GDM1 (cell line): ENCODE measurements at places on chromosomes 5 and 9.
A peak's percentile ranks its signal among the peaks of the same experiment; 100 is the strongest.

- peak; percentile 60 for DNase-seq
These were observed 753 bp downstream of the FANCC start for GRCh38 chr9:95316794-95317118.

DNA sequence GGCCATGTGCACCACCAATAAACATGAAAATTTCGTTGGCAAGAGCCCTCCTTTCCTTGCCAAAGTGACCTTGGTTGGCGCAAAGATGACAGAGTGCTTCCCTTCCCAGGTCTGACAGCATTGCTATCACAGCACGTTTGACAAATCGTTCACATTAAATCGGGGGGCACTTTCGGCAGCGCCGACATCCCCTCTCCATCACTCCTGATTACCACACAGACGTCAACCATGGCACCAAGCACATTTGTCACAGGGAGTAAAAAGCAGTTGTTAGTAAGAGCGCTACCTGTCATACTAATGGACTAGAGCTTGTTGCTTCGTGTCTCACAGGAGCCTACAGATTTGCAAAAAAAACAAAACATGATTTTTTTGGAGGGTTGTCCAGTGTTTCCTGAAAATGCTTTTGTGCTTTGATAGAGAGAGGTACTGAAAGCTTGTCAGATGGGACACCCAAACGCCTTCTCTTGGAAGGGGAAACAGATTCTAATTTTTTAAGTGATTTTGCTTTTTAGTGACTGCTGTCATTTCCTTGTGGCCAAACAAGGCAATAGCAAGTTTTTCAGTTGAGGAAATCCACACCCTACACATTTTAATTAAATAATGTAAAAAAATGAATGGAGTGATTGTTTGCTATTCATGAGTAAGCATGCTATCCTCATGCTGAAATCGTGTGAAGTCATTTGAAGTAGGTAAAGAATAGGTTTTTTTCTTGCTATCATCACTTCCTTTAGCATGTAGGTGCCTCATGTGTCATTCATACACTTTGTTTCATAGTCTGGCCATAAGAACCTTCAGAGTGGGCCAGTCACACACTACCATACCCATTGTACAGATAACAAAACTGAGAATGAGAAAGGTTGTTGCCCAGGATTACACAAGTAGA is 682.8 kb upstream of the WWC1 start:
- no peak for DNase-seq

GRCh38 chr9:84139296-84140070 is 158.9 kb downstream of the RMI1 start:
- no peak for DNase-seq

DNA sequence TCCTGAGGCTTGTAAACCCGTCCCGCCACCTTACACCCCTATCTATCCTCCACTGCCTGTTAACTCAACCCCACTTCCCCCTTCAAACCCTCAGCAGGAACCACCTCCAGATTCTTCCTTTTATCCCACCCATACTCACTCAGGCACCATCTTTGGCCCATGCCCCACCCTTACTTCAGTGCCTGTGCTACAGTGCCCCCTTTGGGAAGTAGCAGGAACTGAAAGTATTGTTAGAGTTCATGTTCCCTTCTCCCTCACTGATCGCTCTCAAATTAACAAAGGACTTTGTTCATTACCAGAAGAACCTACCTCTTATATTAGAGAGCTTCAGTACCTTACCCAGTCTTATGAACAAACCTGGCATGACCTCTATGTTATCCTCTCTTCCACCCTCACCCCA is 92.2 kb upstream of the MOCS2 start:
- no peak for DNase-seq

GRCh38 chr5:162372256-162372655 is 304.7 kb downstream of the GABRG2 start:
- DNase-seq: no peak

DNA sequence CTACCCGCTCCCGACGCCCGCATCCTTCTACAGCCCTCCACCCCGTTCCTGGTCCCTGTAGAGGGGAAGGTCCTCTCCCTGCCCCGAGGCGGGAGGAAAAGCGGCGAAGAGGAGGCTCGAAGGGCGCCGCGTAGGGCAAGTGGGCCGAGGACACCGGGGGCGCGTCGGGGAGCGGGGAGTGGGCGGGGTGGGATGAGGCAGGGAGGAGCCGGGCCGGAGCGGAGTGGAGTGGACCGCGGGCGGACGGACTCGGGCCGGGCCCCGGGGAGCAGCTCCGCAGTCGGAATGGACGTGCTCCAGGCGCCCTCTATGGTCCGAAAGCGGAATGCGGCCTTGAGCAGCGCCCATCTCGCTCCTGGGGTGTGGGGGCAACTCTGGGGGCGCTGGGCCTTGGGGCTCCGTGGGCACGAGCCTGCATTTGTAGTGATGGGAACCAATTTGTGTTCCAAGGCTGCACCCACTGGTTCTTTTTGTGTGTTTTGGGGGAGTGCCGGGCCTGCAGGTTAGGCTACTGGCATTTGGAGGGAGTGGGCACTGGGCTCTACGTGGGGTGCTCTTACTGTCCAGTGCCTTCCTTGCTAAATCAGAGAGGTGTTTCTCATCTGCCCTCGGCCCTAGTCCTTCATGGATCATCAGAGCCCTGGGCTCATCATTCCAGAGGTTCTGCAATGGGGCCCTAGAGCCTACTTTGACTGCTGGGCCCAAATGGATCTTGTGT is 7.3 kb downstream of the IRX1 start:
- no peak for DNase-seq

DNA sequence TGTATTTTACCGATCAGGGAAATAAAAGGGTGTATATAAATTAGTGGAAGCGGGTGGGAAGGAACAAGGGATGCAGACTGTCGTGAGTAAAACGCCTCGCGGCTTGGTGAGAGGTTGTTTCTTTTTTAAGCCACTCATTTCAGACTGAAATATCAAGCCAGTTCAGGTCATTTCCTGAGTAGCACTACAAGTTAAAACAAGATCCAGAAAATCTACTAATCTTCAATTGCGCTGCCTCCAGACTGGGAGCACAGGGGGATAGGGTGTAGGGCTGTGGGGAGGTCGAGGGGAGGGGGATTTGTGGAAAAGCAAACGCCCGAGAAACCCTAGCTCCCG is 140.8 kb downstream of the TSSK1B start:
- DNase-seq: no peak

GRCh38 chr9:121217609-121218292 is 16.1 kb upstream of the RAB14 start:
- DNase-seq: no peak

DNA sequence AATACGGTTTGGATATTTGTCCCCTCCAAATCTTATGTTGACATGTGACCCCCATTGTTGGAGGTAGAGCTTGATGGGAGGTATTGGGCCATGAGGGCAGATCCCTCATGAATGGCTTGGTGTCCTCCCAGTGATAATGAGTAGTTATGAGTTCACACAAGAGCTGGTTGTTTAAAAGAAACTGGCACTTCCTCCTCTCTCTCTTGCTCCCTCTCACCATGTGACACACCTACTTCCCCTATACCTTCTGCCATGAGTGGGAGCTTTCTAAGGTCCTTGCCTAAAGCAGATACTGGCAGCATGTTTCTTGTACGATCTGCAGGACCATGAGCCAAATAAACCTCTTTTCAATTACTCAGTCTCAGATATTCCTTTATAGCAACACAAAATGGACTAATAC is 132.0 kb downstream of the PIK3R1 start:
- DNase-seq: no peak

GRCh38 chr9:87602933-87603643 is 105.4 kb downstream of the DAPK1 start:
- no peak for DNase-seq

DNA sequence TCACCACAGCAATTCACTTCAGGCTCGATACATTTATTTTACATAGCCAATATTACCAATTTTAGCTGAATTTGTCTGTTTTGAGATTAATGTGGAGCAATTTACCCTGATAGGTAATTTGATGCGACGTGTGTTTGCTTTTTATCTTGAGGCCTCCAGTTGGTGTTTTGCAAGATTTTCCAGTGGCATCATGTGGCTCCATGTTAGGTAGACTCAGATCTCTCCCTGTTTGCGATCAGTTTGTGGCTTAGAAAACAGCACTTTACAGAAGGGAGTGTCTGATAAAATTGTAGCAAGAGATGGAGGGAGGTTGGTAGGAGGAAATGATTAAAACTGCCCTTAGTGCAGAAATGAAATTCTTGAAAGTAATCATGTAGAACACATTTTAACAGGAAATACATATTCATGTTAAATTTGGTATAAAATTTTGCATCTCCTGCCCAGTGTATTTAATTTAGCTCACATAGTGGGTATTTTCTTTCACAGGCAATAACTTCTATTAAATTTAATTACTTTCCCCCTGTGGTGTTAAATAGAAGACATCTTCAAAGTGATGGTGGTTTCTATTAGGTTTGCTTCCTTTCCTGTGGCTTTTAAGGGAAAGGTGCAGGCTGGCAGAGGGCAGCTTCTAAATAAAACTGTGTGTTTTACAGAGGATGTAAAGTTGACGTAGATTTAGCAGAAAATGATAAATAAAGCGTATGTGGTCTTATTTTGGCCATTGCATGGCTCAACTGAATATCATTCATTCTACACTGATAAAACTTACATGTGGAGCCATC is 135.8 kb downstream of the KDM4C start:
- DNase-seq: no peak

DNA sequence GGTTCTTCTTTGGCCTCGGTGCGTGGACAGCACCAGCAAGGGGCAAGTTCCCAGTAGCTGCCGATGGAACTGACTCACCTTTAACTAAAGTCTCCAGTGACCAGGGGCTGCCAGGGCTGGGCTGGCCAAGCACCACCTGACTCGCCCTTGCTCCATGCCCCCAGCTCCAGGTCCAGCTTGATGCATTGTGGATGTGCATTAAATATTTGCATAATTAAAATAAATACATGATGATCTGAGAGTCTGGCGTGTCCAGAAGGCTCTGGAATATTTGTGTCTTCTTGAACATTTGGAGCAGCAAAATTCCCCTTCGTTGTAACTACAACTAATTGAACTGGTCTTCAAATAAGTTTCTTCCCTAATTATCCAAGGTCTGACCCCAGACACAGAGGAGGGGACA is 9.5 kb upstream of the PRDM12 start:
- no peak for DNase-seq

GRCh38 chr5:180034564-180034963 is 37.0 kb downstream of the RNF130 start:
- no peak for DNase-seq

GRCh38 chr5:63823583-63823982 is 138.7 kb downstream of the HTR1A start:
- no peak for DNase-seq

DNA sequence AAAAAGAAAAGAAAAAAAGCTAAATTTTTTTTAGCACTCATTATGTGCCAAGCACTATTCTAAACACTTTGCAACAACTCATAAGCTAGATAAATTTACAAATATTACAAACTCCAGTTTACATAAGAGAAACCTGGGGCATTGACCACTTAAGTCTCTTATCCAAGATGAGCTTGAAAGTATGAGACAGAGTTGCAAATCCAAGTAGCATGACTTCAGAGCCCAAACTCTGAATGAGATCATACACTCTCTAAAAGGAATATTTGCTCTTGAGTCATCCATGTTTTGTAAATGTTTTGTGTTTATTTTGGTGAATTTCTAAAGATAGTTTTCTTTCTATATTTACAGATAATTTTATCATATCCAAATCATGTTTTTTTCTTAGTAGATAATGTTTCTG is 4.0 kb upstream of the SHOC1 start:
- DNase-seq: no peak

DNA sequence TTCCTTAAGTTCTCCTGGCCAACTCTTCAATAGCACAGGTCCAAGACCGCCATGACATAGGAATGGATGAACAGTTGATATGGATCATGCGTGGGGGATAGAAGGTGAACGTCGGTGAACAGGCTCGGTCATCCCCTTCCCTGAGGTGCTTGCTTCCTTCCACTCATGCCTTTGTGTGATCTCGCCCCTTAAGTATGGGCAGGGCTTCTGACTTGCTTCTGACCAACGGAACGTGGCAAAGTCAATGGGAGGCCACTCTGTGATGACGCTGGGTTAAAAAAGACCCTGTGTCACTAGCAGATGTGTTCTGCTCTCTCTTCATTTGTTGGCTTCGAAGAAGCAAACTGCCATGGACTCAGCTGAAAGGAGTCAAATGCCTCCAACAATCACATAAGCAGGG is 240.5 kb upstream of the TUT7 start:
- no peak for DNase-seq

GRCh38 chr5:123422433-123423277 is 548 bp downstream of the CEP120 start:
- DNase-seq: no peak

GRCh38 chr5:136080113-136080482 is 51.3 kb downstream of the TGFBI start:
- no peak for DNase-seq

- no peak for DNase-seq
These were observed 1.1 kb upstream of the ANKS6 start for GRCh38 chr9:98797491-98797890.

DNA sequence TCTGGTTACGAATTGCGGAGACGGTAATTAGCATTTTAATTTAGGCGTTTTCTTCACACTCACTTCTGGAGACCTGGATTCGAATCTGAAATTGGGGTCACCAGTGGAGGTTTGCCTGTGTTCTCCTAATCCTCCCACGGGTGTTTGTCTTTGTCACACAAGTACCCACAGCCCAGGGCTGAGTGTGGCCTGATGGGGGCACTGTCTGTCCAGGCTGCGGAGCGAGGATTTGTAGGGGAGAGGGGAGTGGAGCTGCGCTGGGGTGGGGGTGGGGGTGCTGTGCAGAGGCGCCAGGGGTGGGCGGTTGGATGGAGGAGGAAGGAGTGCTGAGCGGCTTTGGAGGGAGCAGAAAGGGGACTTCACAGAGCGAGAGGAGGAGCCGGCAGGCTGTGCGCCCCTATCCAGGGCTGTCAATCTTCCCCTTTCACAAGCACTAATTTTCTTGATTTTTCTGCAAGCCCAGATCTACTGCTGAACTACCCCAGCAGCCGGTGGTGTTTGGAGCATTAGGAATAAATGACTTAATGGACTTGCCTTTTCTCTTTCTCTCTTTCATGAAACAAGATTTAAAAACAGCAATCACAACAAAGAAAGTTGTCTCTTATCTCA is 53.1 kb downstream of the TSPAN17 start:
- DNase-seq: no peak

- DNase-seq: no peak
These were observed 57.7 kb downstream of the LMX1B start for GRCh38 chr9:126671381-126671831.
